ENCODE measurements at places on chromosomes 3 and 15.

DNA sequence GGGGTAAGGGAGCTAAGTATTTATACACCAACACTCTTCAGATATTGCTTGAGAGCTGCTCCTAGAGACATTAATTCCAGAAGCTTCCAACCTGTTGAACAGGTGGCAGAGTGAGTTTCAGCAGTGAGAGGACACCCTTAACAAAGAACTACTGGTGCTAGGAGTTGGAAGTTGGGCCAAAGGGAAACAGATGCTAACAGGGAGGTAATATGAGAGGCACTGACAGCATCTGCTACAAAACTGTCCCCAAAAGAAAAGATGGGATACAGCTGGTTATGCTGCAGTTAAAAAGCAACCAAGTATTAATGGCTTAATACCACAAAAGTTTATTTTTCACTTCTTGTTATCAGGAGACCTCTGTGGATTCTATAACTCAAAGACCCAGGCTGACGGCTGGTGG is 104.5 kb upstream of the SATB1 start:
- no peak for DNase-seq

GRCh38 chr15:76340803-76341365 is 4.3 kb downstream of the ISL2 start:
- no peak for DNase-seq

DNA sequence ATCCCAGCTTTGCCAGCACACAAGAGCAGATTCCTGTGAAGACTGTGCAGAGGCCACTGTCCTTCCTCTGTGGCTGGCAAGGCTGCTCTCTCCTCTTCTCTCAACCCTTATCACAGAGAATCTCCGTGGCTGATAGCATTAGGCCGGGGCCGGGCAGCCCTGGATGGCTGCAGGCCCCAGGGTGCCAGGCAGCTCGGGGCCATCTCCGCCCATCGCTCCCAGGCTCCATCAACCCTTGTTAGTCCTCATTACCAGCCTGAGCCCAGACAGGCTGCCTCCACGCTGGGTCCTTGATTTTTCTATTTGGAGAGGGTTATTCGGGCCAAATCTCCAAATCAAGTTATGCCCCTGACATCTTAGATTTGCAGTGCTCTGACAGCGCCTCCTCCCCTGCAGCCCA is 39.1 kb downstream of the MRPL46 start:
- DNase-seq: no peak

DNA sequence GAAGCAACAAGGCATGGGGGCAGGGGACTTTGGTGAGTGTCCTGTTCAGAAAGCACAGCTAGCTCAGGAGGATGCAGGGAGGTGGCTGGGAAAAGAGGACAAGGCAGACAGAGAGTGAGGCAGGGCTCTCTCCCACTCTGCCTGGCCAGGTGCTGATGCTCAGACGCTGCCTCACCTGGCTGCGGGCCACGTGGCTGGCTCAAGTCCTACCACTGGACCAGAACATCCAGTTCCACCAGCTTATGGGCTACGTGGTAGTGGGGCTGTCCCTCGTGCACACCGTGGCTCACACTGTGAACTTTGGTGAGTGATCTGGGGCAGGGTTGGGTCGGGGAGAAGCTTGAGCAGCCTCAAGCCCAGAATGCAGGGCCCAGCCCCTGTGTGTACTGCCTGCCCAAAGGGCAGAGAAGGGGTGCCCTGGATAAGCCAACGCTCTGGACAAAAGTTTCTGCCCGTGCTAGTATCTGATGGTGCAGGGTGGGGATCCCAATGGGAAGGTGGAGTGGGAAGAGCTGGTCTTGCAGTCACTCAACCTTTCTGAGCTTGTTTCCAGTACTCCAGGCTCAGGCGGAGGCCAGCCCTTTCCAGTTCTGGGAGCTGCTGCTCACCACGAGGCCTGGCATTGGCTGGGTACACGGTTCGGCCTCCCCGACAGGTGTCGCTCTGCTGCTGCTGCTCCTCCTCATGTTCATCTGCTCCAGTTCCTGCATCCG is 20.9 kb downstream of the NOX5 start:
- DNase-seq: no peak

GRCh38 chr3:193470710-193471109 is 84.0 kb downstream of the ATP13A4 start:
- no peak for DNase-seq

DNA sequence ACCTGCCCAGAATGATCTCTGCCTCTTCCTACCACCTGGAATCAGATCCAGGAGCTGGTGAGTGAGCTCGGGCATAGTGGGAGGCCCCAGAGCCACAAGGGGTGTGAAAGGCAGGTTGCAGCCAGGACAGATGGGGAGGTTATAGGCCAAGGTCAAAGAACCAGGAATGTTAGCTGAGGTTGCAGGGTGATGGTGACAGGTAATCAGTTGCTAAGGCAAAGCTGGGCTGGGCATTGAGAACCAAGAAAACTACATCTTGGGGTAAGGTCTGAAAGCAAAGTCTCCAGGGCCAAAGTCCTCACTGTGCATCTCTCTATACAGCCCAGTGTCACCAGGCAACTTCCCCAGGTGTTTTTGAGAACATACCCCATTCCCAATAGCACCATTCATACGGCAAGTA is 38.4 kb upstream of the SLC6A11 start:
- no peak for DNase-seq

- no peak for DNase-seq
Measured at GRCh38 chr3:141941093-141941492, 64.7 kb downstream of the ATP1B3 start.

DNA sequence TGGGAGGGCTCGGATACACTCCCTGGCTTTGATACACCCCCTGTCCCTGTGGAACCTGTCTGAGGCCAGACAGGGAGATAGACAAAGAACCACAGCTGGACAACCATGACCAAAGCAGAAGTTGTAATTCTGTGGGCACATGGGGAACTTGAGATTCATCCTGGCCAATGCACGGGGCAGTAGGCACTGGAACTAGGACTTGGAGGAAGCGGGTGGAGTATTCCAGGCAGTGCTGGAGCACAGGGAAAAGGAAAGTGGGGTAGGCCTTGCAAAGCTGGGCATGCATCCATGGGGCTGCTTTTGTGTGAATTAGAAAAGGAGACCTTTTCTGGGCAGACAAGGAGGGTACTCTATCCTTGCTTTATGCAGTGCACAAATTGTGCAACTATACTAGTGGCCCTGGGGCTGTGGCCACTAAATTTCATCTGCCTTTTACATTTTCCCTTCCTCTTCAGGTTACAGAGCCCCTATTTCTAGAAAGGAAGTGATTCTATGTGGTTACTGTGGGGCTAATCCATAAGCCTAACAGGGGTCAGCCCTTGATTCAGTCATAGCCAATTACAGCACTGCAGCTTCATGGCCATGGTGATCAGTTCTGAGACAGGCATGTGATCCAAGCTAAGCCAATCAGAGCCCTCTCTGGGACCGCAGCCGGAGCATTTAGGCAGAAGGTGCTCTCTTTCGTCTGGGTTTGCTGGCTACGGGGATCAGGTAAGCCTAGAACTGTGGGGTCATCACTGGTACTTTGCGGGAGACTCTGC is 21.0 kb downstream of the CRABP1 start:
- no peak for DNase-seq

DNA sequence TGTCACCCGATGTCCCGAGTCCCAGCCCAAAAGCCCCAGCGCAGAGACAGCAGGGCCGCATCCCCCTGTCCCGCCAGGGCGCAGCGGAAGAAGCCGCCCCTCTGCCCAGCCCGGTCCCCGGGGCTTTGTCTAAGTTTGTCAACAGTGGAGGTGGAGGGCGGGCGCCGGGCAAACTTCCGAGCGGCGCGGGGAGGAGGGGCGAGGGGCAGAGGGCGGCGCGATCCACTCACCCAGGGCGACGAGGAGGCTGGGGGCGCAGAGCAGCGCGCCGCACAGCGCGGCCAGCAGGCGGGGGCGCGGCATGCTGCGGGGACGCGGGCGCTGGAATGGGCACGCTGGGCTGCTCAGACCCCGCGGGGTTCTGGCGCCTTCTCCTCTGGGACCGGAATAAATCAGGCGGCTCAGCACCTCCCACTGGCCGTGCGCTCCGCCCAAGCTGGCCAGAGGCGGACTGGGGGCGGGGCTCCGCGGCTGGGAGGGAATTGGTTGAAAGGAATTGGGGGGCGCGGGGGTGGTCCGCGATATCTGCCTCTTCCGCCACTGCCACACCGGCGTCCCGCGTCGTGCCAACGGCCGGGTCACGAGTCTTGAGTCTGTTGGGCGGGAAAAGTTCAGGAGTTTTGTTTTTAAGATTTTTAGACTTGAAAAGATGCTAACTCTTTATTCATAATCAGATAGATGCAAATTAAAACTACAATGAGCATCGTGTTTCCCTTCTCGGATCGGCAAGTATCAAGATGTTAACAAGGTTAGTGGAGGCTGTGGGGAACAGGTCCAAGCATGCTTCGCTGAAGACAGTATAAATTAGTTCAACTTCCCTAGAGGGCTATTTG is at the start of gene MFGE8:
TSS of gene MFGE8 (minus strand) at position 363 of the 833 bp plus-strand sequence. CDS start at position 303, 60 bp downstream.
- peak; percentile 50 for DNase-seq

DNA sequence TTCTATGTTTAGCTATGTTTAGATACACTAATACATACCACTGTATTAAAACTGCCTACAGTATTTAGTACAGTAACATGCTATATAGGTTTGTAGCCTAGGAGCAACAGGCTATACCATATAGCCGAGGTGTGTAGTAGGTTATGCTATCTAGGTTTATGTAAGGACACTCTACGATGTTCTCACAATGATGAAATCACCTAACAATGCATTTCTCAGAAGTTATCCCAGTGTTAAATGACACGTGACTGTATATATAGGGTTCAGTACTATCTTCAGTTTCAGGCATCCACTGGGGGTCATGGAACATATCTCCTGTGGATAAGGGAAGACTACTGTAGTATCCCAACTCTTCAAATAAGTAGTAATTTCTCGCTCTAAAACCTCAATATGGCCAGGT is 97.4 kb downstream of the TMCC1 start:
- no peak for DNase-seq

DNA sequence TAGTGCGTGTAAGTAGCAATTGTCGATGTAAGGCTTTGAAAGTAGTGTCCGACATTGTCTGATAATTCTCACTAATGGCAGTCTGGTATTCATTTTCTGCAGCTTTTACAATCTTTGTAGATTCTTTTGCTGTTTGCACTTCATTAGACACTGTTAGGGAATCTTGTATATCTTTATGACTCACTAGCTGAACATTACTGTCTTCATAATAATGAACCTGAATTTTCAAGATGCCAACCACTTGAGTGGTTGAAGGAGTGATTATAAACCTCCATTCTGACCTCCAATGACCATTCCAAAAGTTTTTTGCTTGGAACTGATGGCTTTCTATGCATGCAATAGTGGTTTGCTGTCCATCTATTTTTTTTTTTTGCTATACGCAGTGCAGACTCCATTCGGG is 76.4 kb upstream of the MFGE8 start:
- no peak for DNase-seq

DNA sequence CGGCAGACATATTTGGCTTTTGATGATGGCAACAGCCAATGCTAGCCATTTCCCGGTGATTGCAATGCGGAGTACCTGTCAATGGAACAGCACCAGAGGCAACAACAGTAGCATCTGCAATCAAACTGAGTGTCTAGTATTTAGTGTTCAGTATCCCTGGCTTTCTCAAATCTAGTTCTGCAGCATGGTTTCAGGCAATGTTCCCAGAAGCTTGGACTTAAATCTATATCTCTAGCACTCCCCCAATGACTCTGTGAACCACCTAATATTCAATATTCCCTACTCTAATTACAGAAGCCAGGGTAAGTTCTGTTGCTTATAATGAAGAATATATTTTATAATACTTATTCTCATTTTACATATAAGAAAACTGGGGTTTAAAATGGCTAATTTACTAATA is 48.2 kb downstream of the TBL1XR1 start:
- DNase-seq: no peak

GRCh38 chr15:71826196-71826595 is 15.8 kb downstream of the NR2E3 start:
- DNase-seq: no peak

Measured in stimulated activated CD8-positive, alpha-beta memory T cell treated with anti-CD3 and anti-CD28 coated beads, Interleukin-12 subunit alpha, Interleukin-12 subunit beta, amount 100 ng/mL, for 4 hours (primary cell).